A172 (cell line): ENCODE measurements at places on chromosomes 7 and 10. TPM values are rescaled to one million over a fixed set of nuclear protein-coding genes. Genes with fewer than 3 reads are reported as not detected.

GRCh38 chr10:122182308-122182707 lies 88.8 kb upstream of the BTBD16 start:
- DNase-seq, result peak; percentile 8

The NME8 gene
- not detected in 2 replicates for total RNA-seq

The AGAP4 gene
- 3.2 and 10.5 TPM in 2 replicates for total RNA-seq

DNA sequence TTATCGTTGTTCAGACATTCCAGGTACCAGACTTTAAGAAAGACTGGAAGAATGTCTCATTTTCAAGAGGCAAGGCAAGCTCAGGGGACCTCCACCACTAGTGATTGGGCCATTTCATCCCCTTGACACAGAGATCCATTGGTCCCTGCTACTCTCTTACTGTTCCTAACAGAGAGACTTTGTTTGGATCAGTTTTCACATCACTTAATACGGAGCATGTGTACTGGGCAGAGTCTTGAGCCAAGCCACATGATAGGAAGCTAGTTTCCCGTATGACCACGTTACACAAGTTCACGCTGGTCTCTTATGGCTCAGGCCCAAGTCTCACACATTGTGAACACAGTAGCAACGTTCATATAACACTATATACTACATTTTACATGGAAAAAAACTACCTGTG lies 269.9 kb downstream of the BAMBI start:
- no peak for DNase-seq

- DNase-seq, result no peak
Measured at GRCh38 chr7:25770670-25771069, 381.3 kb upstream of the NFE2L3 start.

DNA sequence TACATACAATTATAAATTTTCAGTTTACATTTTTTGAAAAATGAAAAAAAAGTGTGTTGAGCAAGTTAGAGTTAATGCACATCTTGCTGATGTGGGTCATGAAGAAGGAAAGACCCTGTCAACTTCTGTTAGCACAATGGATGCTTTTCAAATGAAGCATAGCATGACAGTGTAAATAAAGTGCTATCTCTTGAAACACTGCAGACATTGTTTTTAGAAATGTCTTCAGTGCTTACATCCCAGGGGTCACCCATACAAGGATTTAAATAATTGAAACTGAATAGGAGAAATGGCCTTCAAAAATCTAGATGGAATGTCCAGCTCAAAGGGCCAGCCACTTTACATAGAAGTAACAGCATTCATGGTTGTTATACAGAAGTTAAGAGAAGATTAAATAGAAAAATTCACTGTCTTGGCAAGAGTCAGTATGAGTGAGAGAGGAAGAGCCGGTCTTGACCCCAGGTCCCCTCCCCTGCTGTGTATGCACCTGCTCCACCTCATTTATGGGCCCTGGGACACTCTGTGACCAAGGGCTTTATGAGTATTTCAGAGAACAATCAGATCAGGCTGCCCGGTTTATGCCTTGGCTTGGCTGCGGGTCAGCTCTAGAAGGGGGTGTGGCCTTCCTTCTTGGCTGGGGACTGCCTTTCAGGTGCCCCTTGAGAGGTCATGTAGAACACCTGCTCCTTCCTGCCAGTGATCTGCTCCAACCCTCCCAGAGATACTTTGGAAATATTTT lies 237.7 kb upstream of the TMEM72 start:
- no peak for DNase-seq
